ENCODE measurements at places on chromosomes 3 and 15. TPM values are rescaled to one million over a fixed set of nuclear protein-coding genes. Genes with fewer than 3 reads are reported as not detected.

Gene NMNAT3
- total RNA-seq: 0.84 TPM

Gene HACL1
- 13.1 TPM for total RNA-seq

Gene DUOXA2
- total RNA-seq: not detected

Gene MAGEL2
- 0.84 TPM for total RNA-seq

Gene RPL32
- total RNA-seq: 965 TPM

Gene IL20RB
- total RNA-seq: 3.0 TPM

Gene TNNC1
- not detected for total RNA-seq

Gene PFKFB4
- 8.9 TPM for total RNA-seq

Measured in bronchus fibroblast of lung (primary cell).